ENCODE measurements at places on chromosomes 5 and 9.

- DNase-seq = peak; percentile 64
Measured at GRCh38 chr5:157290156-157290980, 24.4 kb downstream of the CYFIP2 start.

DNA sequence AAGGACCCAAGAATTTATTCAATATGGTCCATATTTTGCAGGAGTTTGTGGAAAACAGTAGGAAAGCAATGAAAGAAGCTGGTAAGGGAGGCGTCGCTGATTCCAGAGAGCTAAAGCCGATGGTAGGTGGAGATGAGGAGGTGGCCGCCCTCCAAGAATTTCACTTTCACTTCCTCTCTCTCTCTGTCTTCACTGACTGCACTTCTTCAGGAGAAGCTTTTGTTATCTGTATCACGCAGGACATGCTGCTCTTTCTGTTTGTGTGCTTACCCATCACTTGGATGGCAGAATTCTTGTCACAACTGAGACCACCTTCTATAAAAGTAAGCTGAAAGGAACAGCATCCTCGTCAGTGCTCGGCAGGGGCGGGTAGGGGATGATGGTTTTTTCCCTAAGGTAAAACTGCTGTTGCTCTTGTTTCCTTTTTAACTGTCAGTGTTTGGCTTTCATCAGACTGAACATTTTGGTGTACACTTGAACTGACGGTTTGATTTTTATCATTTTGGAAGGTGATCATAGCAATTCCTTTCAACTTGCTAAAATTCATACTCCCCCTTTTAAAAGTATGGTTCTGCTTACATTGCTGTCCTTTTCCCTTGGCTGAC, 62.4 kb upstream of the FSD1L start:
- peak; percentile 68 for DNase-seq

DNA sequence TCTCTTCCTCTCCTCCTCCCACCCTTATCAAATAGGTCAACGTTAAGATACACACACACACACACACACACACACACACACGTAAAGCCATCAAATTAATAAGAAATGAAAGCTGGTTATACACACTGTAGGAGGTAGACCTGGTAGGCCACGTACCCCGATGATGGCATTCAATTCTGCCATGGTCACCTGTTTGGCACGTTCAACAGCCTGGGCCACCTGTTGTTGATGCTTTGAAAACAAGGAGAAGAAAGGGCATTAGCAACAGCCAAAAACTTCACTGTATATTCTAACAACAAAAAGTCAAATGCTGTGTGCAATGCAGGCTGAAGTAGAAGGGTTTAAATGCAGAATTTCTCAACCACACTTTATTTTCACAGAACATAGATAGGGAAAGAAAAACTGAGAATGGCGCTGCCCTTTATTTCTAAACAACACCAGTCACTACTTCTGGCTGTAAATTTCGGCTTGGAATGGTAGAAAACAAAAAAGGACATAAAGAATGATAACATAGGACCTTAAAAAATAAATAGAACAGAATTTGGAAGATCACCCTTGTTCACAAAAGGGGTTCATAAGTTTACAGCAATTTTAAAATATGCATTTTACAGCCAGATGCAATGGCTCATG, 37.2 kb downstream of the TLE1 start:
- DNase-seq = no peak

DNA sequence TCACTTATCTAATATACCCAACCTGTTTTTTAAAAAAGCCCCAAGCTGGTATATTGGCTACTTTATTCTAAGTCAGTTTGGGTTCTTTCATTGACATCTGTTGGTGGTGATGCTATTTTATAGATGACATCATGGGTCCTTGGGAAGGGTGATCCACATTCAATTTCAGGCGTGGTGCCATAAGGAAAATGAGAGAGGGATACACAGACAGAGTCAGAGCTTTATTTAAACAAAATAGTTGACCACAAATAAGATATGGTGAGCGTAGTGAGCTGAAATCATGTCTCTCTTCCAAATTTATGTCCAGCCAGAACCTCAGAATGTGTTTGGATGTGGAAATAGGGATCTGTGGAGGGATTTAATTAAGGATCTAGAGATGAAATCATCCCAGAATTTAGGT, 302.4 kb downstream of the MAT2B start:
- no peak for DNase-seq

DNA sequence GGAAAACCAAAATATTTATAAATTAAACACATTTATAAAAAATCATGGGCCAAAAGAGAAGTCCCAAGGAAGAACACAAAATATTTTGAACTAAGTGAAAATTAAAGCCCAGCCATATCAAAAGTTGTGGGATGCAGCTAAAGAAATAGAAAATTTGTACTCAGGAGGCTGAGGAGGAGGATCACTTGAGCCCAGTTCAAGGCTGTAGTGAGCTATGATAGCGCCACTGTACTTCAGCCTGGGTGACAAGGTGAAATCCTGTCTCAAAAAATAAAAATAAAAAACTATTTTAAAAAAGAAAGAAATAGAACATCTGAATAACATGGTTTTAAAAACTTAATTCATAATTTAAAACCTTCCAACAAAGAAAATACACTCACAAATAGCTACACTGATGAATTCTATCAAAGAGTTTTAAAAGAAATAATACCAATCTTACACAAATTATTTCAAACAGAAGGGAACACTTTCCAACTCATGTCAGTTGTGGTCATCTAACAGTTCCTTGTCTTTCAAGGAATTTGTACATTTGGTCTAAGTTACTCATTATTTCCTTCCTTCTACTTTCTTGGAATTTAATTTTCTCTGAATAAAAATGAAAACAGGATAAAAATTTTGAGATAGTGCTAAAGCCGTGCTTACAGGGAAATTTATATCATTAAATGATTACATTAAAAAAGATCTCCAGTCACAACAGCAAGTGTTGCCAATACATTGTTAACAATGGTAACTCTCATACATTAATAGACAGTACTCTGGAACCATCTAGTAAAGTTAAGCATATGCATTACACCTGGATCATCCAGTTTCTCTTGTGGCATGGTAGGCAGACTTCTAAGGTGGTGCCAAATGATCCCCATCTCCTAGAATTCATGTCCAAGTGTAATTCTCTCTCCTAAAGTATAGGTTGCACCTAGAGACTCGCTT, 17.8 kb downstream of the PTBP3 start:
- DNase-seq = no peak

DNA sequence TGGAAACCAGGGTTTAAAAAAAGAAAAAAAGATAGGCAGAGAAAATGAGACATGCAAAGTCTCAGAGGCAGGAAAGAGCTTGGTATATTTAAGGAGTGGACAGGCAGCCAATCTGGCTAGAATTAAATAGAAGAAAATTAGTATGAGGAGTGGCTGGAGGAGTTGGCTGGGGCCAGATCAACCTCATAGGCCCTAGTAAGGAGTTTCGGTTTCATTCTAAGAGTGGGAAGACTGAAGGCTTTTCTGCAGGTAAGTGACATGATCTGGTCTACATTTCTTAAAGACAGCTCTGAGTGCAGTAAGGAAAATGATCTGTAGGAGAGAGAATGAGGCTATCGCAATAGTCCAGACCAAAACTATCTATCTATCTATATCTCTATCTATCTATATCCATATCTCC, 27.5 kb downstream of the ADRB2 start:
- DNase-seq = no peak

- DNase-seq = no peak
Measured at GRCh38 chr9:5518937-5519319, 8.6 kb downstream of the PDCD1LG2 start.

GRCh38 chr5:11476866-11477265, 427.4 kb downstream of the CTNND2 start:
- DNase-seq = no peak

GRCh38 chr5:172412724-172413286, 41.5 kb downstream of the SH3PXD2B start:
- DNase-seq = peak; percentile 98

DNA sequence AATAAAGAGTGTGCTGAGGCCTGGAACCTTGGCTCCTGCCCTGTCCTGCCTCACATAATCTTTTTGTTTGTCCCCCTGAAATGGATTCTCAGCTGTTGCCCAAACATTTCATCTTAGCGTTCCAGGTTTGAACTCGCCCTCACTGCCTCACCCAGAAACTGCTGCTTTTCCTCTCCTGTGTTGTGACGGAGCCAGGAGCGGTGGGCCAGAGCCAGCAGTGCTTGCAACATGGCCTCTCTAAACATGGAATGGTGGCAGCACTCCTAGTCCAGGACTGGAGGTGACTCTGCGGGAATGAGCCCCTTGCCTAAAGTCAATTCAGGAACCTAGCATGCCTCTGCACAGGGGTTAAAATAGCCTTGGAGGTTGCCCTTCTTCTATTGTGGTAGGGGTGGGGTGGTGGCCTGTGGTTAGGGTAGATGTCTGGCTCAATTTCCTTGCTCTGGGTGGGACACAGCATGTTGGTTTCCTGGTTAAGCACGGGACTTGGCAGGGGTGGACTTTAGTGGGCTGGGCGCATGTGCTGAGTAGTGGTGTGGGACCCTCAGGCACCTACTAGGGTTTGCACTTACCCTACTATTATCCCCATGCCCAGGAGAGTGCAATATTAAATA, 101.6 kb downstream of the SLC25A46 start:
- DNase-seq = no peak
